ENCODE measurements at places on chromosomes 11 and 22.

GRCh38 chr22:19988965-19989724, 27.5 kb downstream of the ARVCF start:
- DNase-seq: no peak

GRCh38 chr11:65498977-65499712, at the start of gene MALAT1:
Gene MALAT1, plus strand, starts transcription at chr11:65499045.
- DNase-seq: peak; percentile 92

- DNase-seq: no peak
These were observed 1301.2 kb downstream of the JRKL start for GRCh38 chr11:97691061-97691460.

GRCh38 chr11:69912161-69912910, 93.1 kb upstream of the FGF3 start:
- peak; percentile 4 for DNase-seq

DNA sequence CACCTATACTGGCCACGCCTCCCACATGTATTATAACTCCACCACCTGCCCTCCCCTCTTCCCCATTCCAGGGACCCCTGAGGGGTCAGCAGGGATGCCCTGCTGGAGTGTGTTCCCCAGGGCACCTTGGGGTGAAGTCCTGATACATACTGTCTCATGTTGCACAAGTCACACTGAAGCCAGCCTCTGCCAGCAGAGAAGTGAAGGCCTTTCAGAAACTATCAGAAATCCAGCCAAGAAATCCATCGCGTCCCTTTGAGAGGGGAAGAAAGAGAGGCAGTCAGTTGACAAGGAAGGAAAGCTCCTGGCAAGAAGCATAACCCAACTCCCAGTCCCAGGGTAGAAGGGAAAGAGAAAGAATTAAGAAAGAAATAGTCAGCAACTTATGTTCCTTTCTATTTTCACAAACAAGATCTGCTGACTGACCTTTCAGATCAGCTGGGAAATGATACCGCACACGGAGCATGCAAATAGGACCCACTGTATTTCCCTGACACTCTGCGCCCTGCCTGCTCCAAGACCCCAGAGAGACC, 45.2 kb downstream of the SC5D start:
- no peak for DNase-seq

DNA sequence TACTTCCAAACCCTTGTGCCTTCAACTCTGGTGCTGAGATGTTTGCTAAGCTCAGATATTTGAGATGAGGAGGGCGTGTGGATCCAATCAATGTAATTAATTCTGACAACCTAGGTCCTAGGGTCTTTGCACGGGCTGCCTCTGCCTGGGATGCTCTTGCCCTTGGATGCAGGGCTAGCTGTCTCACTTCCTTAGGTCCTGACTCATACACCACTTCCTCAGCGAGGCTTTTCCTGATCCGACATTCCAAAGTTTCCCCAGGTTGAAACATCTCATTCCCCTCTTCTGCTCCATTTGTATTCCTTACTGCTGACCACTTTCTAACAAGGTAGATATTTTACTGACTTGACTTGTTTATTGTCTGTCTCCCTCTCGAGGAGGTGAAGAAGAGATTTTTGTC, 43.0 kb upstream of the NTM start:
- DNase-seq: no peak

- DNase-seq: peak; percentile 30
These were observed 28.2 kb downstream of the LRRC32 start for GRCh38 chr11:76642341-76642740.

DNA sequence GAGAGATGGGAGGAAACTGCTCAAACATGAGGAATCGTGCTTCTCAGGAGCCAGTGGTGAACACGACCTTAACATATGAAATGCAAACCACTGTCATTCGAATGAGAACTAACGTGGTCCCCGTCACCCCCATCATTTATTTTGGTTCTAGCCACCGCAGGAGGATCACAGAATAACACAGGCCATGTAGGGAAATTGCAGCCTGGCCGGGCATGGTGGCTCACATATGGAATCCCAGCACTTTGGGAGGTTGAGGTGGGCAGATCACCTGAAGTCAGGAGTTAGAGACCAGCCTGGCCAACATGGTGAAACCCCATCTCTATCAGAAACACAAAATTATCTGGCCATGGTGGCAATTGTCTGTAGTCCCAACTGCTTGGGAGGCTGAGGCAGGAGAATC, 27.1 kb downstream of the KRTAP5-5 start:
- DNase-seq: no peak
